ENCODE measurements at places on chromosomes 2 and 18. TPM values are rescaled to one million over a fixed set of nuclear protein-coding genes. Genes with fewer than 3 reads are reported as not detected.

GRCh38 chr2:216478151-216478550, 20.5 kb upstream of the RPL37A start:
- no peak for DNase-seq

The ARHGAP15 gene
- total RNA-seq, result 8.4 TPM

DNA sequence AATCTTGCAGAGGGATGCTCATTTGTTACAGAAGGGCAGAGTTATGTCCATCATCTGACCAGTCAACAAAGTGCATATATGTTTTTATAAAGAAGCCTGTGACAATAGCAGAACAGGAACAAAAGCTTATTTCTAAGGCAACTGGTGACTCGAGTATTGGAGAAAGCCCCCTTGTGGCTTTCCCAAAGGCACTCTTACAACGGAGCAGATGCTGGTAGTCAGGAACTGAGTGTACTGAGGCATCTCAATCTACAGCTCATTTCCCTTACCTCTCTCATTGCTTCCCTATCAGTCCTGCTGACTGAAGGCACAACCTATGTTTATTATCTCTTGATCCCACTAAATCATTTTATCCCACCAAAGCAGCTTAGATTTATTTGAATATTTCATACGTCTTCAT, 557.1 kb upstream of the CHAC2 start:
- DNase-seq, result no peak

The CRYBA2 gene
- total RNA-seq, result not detected

DNA sequence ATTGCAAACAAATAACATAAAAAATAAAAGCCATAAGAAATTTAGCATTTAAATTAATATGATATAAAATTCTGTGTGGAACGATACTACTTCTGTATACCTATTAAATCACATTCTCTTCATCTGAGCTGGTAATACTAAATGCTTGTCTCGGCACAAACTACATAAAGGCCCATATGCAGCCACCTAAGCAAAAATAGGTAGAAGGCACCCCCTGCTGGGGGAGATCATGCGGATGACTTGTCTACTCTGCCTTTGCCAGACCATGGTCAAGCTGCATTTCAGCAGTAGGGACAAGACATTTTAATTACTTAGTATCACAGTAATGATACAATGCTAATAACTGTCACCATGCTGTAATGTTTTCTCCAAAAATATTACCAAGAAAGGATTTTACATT, 108.0 kb downstream of the CDH19 start:
- peak; percentile 63 for DNase-seq

DNA sequence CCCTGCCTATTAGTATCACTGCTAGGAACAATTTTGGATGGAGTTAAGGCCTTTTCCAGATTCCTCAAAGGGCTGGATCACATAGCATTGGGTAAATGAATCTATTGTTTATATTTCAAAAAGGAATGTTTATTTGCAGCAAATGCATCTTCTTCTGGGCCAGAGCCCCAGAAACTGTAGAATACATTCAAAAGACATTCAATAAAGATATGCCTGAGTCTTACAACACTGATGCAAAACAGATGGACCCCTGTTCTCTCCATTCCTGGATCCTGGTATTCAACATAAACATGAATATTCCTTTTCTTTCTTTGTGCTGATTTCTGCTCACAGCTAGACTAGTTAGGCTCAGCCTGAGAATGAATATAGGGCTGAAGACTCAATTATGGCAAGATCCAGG, 227.2 kb upstream of the KLHL29 start:
- no peak for DNase-seq

- no peak for DNase-seq
These were observed 9.8 kb upstream of the NCK2 start for GRCh38 chr2:105734762-105735538.

The RGPD5 gene
- total RNA-seq, result 48.3 TPM

The PPP1R1C gene
- 18.0 TPM for total RNA-seq

- peak; percentile 92 for DNase-seq
These were observed at the start of gene INPP4A for GRCh38 chr2:98444436-98445176. INPP4A (plus strand) TSS chr2:98444858; CDS start chr2:98520049, 75,191 bp downstream.

The SERPINB2 gene
- total RNA-seq, result not detected

The CHRNA1 gene
- total RNA-seq, result not detected

The GCKR gene
- total RNA-seq, result 0.44 TPM

- DNase-seq, result peak; percentile 89
These were observed 122.7 kb upstream of the NABP1 start for GRCh38 chr2:191555092-191555742.

GRCh38 chr2:8514796-8515758, 166.8 kb upstream of the ID2 start:
- DNase-seq, result peak; percentile 56

- no peak for DNase-seq
These were observed 16.2 kb upstream of the ARL4C start for GRCh38 chr2:234512884-234513669.

The RAPGEF4 gene
- total RNA-seq, result 7.1 TPM

DNA sequence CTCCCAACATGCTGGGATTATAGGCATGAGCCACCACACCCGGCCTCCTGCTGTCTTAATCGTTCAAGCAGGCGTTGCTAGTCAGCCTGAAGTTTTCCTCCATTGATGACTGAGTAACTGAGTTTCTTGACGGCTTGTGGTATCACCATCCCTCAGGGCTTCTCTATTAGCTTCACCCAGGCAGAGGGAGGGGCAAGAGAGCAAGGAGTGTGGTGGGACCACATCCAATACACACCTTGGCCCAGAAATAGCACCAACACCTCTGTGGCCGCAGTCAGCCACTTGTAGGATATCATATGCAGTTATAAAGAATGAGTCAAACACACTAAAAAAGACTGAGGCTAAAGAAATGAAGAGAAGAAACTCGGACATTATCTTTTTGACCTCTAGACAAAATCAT, 1009.4 kb upstream of the CELF4 start:
- no peak for DNase-seq

The DSG4 gene
- not detected for total RNA-seq

- DNase-seq, result no peak
These were observed 257.7 kb upstream of the UBE2E3 start for GRCh38 chr2:180722551-180723239.

All from right cardiac atrium (tissue), 5 donors.